ENCODE measurements at places on chromosomes 11 and 22.

DNA sequence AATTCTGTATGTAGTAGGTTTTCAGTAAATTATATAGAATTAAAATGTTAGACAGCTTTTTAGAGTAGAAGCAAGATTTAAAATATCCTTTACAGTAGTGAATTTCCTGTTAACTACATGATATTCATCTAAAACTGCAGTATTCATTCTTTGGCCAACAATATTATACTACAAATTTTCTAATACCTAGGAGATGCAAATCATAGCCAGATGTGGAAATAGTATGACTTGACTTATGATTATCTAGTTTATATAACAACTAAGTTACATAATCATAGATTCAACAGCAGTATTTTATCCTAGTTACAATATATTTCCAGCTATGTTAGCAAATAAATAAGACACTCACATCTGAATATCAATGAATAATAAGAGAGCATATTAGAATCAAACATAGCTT is 163.2 kb downstream of the MSANTD4 start:
- DNase-seq, result no peak

- no peak for DNase-seq
Observed at GRCh38 chr11:17287058-17287457, 10.5 kb downstream of the NUCB2 start.

GRCh38 chr11:23063276-23063675 is 203.0 kb upstream of the CCDC179 start:
- DNase-seq, result no peak

DNA sequence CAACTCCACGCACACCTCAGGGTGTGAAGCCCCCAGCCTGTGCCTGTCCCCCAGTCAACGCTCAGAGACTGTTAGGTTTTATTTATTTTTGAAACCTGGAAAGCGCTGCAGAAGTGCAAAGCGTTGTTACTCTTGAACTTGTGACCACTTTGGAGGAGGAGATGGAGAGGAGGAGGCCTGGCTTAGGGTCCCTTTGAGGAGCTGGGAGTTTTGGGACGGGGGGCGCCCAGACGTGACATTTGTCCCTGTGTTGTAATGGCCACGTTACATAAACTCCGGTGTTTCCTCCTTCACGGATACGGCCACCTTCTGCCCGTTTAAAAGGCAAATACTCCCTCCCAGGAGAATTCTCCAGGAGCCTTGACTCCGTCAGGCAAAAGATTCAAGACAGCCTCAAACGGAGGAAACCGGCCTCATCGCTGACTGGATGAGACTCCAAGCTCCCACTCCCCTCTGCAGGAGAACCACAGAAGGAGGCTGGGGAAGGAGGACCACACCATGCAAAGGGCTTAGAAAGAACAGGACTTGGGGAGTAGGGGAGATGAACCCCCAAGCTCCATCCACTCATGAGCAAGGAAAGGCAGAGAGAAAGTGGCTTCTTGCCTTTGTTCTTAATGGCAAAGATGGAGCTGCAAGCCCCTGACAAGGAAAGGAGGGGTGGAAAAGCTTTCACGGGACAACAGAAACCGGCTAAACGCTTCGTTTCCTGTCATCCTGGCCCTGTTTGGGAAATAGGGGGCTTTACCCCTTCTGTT is 630 bp downstream of the PIK3IP1 start:
- no peak for DNase-seq

GRCh38 chr11:1339066-1339675 is 29.7 kb upstream of the TOLLIP start:
- DNase-seq, result no peak

DNA sequence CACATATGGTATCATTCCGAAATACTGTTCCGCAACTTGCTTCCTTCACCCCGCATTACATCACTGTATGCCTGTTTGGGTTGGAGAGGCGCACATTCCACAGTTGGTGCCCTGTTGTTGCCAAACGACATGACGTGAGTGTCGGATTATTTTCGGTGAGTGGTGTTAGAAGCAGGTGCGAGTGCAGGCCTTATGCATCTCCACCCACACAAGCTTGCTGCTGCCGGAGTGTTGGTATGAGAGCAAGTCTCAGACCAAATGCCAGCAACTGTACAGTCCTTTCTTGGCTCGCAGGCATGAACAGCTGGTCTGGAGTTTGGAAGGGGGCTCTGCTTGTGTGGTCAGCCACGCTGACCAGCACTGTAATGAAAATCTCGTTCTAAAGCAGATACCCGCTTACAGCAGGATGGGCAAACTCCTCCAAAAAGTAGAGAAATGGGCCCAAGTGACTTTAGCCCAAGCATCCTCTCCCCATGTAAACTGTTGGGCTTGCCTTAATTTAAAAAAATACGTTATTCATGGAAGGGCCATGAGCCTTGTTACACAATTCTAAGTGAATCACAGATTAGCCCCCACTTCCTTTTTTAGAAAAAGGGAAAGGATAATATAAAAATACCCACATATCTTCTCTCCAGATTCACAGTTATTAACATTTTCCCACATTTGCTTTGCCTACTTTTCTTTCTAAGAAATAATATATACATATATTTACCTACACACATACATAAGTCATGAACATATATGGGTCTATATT is 48.7 kb upstream of the OR9Q1 start:
- no peak for DNase-seq

- no peak for DNase-seq
Observed at GRCh38 chr11:76653674-76654284, 16.8 kb downstream of the LRRC32 start.

DNA sequence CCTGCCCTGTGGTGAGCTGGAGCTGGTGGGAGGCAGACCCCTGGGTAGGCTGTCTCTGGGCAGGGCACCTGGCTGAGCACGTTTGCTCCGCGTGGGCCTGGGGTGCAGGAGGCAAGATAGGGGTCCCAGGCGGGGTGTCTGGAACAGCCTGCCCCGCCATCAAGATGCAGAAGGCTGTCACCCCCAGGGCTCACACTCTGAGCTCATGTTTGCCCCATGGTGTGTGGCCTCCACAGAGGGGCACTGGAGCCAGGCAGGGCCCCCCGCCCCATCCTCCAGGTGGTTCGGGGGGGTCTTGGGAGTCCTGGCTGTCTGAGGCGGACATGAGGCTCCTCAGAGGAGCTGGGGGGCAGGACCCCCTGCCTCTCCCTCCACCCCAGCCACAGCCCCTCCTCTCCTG is 28.9 kb upstream of the CARS1 start:
- DNase-seq, result no peak

DNA sequence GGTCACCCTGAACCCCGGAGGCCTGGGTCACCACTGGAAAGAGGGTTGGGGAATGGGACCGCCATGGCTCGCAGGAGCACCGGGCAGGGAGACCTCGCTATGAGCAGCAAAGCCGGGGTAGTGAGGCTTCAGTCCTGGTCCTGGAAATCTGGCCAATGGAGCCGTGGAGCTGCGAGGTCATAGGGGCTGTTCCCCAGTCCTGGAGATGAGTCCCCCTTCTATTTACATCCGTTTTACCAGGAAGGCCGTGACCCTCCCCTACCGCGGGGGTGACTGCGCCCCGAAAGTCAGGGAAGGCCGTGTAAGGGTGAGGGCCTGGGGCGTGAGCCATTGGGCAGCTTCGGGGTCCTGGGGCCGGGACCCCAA is 449 bp downstream of the PIDD1 start:
- DNase-seq, result no peak

GRCh38 chr11:9774591-9775397 is 110.9 kb downstream of the SWAP70 start:
- no peak for DNase-seq

DNA sequence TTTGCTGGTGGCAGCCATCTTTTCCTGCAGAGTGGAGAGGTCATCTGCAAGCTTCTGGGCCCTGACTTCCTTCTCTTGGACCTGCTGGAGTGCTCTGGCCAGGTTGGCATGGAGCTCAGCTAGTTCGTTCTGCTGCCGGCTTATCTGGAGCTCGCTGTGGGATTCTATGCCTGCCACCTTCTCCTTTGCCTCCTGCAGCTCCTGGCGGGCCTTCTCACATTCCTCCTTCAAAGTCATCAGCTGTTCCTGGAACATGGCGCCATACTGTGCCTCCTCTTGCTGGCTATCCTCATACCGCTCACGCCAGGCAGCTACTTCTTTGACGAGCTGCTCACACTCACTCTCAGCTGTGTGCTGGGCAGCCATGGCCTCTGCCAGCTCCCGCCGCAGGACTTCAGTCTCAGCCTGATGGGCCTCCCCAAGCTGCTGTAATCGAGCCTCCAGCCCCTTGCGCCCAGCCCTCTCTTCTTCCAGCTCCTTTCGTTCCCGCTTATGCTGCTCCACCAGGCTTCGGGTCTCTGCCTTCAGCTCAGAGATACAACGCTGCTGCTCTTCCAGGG is 16.1 kb downstream of the IL18BP start:
- DNase-seq, result no peak

GRCh38 chr11:63843041-63843440 is 4.1 kb downstream of the MARK2 start:
- DNase-seq, result no peak

GRCh38 chr11:61475433-61475832 is 33.1 kb upstream of the LRRC10B start:
- no peak for DNase-seq

DNA sequence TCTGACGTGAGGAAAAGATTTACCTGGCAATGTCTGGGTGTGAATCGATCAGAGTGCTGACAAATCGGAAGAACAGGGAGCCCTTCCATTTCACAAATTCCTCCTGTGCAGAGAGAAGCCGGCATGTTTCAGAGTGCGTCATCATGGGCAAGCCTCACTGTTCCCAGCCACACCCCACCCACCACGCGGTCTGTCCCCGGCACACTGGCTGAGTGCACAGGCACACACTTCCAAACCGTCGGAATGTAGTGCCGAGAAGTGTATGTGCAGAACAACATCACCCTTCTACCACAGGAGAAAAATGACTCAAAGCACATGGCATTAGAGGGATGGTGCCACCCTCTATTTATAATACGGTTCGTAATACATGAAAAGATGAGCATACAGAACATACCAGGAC is 47.5 kb downstream of the NCAPD3 start:
- DNase-seq, result no peak

DNA sequence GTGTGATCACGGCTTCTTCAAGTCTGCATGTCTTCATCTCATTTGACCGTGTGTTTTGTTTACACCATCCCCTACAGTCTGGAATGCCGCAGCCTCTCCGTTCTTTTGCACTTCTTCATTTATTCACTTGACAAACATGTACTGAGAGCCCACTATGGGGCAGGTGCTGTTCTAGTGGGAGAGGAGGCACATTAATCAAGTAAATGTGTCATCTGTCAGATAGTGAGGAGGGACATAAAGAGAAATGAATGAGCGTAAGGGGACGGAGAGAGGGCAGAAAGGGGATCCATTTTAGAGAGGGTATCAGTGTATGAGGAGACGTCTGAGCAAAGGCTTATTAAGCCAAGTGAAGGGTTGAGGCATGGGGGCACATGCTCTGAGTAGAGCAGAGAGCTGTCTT is 54.0 kb upstream of the CECR2 start:
- no peak for DNase-seq

- no peak for DNase-seq
Observed at GRCh38 chr11:117239295-117239694, 6.8 kb downstream of the RNF214 start.

GRCh38 chr11:43504316-43504950 is 145.7 kb downstream of the TTC17 start:
- peak; percentile 5 for DNase-seq

GRCh38 chr11:32375826-32376225 is 59.5 kb downstream of the WT1 start:
- DNase-seq, result no peak

GRCh38 chr22:29022101-29022817 is 39.4 kb downstream of the C22orf31 start:
- DNase-seq, result no peak

GRCh38 chr11:86201371-86201884 is 43.1 kb upstream of the EED start:
- DNase-seq, result no peak

- peak; percentile 9 for DNase-seq
Observed at GRCh38 chr22:17368554-17369438, 464 bp upstream of the CECR2 start.

DNA sequence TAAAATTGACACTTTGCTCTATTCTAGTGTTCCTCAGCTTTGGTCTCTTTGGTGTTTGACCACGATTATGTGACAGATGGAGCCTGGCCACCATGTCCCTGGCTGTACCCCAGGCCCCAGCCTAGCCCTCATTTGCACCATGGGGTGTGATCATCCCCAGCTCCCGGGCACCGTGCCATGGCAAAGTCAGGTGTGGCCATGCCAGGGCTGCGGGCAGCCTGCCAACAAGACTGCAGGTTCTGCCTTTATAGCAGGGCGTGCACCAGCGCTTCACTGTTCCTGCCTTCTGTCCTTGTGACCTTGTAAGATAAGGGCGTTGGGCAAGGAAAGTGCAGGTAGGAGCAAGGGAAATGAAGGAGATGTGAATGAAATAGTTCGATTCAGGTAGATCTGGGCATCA is 22.4 kb upstream of the APOBEC3A start:
- no peak for DNase-seq

DNA sequence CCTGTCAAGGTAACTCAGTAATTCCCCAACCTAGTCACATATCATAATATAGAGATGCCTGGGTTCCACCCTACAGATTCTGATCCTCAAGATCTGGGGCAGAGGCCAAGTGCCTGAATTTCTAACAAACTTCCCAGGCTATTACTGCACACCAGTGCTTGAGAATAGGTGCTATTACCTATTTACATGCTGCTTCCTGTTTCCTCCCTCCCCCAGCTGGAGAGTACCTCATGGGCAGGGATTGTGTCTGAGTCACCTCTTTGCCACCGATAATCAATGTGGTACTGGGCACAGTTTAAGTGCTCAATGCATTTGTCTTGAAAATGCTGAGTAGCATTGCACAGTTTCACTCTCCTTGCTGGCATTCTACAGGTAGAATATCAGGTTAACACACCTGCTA is 582.2 kb upstream of the CADM1 start:
- DNase-seq, result no peak

- no peak for DNase-seq
Observed at GRCh38 chr11:99505316-99505715, 484.6 kb downstream of the CNTN5 start.

DNA sequence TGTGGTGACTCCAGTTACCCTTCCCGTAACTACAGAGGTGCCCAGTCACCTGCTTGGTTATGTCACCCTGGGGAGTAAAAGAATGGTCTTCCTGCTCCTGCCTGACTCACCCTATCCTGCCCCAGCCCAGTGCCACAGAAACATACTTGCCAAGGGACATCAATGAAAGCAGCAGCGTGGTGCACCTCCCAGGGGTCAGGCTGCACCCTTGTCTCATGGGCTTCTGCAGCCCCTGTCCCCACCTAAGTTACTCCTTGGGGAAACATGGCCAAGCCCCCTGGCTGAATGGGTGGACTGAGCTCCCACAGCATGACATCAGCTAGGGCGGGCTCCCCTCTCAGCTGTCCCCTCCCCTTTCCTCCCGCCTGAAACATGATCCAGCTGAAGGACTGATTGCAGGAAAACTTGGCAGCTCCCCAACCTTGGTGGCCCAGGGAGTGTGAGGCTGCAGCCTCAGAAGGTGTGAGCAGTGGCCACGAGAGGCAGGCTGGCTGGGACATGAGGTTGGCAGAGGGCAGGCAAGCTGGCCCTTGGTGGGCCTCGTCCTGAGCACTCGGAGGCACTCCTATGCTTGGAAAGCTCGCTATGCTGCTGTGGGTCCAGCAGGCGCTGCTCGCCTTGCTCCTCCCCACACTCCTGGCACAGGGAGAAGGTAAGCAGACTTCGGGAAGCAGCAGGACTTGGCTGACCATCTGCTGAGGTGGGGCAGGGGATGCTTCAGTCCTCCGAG is at the start of gene HTR3A:
HTR3A (plus strand) TSS at position 368 of the 730 bp plus-strand sequence; CDS start at position 586, 218 bp downstream.
- no peak for DNase-seq

- no peak for DNase-seq
Observed at GRCh38 chr11:122645847-122646246, 9.7 kb upstream of the UBASH3B start.

- DNase-seq, result no peak
Observed at GRCh38 chr11:102802341-102802740, 4.4 kb upstream of the MMP1 start.

- DNase-seq, result no peak
Observed at GRCh38 chr22:25085930-25086901, 113.4 kb upstream of the CRYBB3 start.

Data from stimulated activated CD4-positive, alpha-beta T cell treated with anti-CD3 and anti-CD28 coated beads, Interleukin-2, amount 100 ng/mL, for 24 hours (primary cell).